ENCODE measurements at places on chromosomes 2 and 18.

DNA sequence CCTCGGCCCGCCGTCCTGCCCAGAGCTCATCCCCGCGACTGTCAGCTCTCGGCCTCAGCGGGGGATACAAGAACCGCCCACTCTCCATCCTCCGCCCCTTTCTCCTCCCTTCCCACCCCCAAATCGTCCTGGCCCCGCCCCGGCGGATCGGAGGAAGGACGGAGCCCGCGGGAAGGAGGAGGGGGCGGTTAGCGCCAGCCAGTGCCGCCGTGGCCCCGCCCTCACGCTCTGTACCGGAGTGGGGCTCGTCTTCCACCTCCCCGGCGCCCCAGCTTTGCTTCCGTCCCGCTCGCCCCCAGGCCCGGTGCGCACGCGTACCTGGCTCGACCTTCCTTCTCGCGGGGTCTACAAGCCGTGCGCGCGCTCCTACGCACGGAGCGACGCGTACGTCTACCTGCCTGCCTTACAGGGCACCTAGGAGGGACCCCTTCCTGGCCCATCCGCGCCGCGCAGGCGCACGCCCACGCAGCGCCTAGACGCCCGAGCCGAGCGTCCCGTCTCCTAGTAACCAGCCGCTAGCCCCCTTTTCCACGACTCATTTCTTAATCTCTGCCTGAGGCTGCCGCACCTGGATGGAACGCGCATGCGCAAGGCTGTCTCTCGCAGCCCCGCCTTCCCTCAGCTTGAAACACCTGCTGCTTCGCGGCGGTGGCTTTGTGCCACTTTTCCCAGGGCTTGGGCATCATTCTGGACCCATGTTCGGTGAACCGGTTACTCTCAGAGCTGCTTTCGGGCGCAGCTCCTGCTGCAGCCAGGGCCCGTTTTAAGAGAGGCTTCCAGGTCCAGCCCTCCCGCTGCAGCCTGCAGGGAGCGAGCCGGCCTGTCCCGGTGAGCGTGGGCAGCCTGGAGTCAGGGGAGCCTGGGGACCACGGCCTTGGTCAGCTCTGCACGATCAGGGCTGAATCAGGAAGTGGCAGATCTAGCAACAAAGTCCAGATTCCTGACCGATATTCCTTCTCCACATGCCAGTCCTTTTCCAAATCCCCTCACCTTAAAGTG, at the start of gene C2orf15:
Gene C2orf15, plus strand, starts transcription at position 598 of the 999 bp plus-strand sequence. CDS start 8,852 bp downstream, outside the sequence.
- DNase-seq, result peak; percentile 89

DNA sequence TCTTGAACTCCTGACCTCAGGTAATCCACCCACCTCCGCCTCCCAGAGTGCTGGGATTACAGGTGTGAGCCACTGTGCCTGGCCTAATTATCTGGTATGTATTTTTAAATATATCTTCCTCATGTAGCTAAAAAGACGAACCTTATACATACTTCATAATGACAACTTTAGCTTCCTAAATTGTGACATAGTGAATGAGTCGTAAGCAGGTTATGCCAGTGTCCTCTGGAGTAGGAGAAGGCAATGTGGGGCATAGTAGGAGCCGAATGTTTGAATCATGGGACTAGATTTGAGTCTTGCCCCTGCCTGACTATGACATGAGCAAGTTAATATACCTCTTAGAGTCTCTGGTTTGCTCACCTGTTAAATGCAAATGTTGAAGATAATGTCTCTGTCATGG, 95.8 kb upstream of the FOSL2 start:
- no peak for DNase-seq

DNA sequence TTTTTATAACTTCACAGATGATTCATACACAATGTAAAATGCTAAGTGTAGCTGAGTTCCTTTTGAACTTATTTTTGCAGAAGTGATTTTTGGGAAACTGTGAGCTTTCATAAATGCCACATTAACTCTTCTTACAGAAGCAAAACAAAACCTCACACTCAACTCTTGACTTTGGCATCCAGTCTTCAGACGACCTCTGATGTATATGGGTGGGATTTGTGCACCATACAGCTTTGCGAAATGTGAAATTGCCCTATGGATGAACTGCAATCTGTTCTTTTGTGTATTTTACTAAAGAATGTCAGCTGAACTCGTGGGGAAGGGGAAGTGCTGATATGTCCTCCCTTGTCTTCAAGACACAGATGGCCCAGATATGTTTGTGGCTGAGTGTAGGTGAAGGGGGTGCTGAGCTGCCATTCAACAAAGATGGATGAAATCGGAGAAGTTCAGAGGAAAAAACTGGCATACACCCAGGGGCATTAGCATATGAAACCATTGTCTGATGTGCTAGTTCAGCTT, 218.3 kb downstream of the PTGR3 start:
- peak; percentile 20 for DNase-seq

GRCh38 chr18:36294031-36294430, 3.5 kb upstream of the FHOD3 start:
- DNase-seq, result no peak

DNA sequence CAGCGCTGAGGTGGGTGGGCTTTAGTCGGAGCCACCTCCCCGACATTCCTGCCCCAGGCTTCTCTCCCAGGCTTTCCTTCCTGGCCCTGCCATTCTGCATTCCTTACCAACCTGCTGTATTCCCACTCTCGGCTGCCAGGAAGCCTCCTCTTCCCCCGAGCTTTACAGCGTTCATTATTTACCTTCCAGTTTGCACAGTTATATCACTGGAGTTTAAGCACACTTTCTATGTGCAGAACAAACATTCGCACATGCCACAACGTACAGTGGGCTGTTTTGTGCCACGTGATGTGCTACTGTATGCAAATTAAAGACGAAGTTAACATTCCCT, 246.3 kb downstream of the SOX11 start:
- DNase-seq, result no peak

GRCh38 chr18:13267431-13267873, 48.9 kb downstream of the LDLRAD4 start:
- DNase-seq, result no peak

DNA sequence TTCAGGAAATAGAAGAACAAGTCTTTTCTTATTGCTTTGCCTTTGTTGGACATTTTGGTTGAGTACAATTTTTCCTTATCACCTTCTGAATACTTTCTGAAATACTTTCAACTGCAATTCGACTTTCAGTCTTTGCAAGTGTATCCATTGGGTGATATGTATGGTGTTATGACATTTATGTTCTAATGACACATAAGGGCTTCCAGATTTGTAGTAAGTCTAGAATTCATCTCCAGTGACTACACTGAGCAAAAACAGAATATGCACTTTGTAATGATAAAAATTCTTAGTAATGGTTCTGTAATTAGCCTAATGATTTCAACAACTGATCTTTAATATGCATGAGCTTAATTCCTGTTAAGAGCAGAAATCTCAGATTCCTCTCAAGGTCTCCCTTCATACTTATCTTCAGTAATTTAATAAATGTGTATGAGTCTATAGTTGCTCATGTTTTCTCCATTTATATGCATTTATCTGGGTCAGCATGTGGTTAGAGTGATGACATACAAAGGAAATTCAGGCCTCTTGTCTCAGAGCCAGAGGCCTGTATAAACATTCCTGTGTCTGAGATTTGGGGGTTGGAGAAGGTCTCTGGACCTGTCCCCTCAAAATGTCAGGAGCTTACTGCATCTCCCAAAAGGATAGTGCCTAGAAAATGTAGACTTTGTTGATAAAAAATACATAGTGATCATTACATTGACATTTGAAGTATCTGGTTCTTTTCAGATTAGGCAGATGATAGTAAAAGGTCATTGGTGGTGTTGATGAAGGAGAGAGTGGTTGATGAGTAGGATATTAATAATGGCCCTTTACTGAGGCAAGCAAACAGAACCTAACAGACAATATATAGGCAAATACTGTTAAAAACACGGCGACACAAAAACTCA, 114.9 kb downstream of the QPCT start:
- no peak for DNase-seq

GRCh38 chr2:154568413-154568812, 130.1 kb upstream of the KCNJ3 start:
- no peak for DNase-seq

- DNase-seq, result no peak
Measured at GRCh38 chr2:38207168-38207567, 131.2 kb upstream of the CYP1B1 start.

- DNase-seq, result no peak
Measured at GRCh38 chr2:130869441-130870160, 32.9 kb downstream of the ARHGEF4 start.

GRCh38 chr2:107133412-107133811, 247.4 kb upstream of the ST6GAL2 start:
- no peak for DNase-seq

GRCh38 chr2:216206041-216206703, 97.0 kb downstream of the XRCC5 start:
- no peak for DNase-seq

DNA sequence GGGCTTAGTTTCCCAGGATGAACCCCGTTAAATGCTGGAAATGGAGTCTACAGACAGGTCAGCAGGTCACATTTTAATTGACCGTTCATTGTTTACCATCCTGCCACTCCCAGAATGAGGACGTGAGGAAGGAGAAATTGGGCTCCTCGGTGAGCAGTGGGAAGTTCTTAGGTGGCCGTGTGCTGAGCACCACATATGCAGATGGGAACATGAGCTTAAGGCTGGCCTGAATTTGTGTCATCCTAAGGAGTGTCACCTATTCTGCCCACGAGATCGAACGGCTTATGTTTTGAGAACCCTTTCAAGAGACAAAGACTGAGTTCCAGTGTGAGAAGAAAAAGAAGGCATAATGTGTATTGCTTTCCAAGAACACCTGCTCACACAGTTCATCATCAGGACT, 234.4 kb upstream of the PXDN start:
- no peak for DNase-seq

DNA sequence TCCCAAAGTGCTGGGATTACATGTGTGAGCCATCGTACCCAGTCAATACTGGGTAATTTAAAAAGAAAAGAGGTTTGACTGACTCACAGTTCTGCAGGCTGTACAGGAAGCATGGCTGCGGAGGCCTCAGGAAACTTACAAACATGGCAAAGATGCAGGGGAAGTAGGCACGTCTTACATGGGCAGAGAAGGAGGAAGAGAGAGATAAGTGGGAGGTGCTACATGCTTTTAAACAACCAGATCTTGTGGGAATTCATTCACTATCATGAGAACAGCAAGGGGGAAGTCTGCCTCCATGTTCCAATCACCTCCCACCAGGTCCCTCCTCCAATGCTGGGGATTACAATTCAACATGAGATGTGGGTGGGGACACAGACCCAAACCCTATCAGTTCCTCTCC, 192.5 kb downstream of the ATAD2B start:
- no peak for DNase-seq

DNA sequence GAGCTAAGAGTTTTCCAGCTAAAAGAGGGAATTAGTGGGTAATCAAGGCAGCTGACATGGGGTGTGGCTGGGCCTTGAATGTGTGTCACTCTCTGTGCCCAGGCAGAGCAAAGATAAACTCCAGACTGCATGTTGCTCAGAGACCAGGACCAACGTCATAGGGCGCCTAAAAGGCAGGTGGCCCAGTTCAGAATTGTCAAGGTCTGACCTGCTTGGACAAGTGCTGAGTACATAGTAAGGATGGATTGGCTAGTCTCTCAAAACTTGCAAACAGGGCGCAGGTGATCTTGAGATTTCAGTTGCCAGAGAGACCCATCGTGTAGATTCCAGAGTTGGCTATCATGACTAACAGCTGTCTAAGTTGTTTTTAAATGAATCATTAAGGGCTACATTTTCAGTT, 19.0 kb downstream of the CLUL1 start:
- no peak for DNase-seq

- DNase-seq, result no peak
Measured at GRCh38 chr2:152560166-152560565, 157.1 kb downstream of the PRPF40A start.

DNA sequence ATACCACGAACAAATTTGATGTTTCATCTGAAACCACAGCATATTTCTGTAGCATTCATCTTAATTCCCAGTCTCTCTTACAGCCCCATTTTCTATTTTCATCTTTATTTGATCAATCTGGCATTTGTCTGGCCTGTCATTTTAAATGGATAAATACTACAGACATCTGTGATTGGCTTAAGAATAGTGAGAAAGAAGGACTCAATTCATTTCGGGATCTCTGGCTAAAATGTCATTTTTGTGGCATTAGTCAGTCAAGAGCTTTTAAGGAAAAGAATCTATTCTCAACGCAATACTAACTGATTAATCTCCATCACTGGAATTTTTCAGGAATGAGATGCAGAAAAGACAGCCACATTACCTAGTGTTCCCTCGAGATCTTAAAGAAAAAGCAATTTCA, 585.9 kb downstream of the IRS1 start:
- no peak for DNase-seq

DNA sequence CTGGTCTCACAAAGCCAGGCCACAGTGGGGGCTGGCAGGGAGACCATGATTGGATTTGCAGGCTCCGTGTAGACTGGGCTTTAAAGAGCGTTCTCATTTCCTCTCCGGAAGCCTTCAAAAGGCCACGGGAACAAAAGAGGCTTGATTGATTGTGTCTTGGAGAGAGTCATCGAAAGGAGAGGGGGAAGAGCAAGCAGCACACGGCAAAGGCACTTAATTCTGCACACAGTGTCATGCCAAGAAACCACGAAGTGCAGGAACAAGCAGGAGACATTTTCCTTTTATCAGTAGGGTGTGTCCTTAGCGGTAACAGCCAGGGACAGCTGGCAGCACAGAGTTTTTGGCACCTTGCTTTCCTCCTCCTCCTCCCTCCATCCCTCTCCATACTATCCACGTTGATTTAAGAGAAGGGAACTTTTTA, 47.7 kb downstream of the GLI2 start:
- no peak for DNase-seq

- DNase-seq, result peak; percentile 36
Measured at GRCh38 chr18:24068945-24069693, 54.6 kb downstream of the TTC39C start.

DNA sequence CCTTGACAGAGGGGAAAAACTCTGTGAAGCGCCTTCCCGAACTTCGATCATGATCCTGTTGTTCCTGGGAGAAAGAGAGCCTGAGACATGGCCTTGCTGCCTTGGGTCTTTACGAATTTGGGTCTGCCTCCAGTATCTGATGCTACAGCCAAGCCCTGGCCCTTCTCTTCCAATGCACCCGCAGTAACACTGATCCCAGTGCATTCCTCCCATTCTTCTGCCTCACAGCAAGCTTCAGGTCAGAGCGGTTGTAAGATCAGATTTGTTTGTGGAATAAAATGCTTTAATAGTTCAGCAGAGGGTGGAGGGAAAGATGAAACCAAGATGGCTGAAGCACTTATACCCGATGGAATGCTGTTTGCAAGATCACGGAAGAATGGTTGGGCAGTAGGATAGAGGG, 196.7 kb upstream of the SIX2 start:
- no peak for DNase-seq

GRCh38 chr18:43159086-43159770, 43.7 kb upstream of the RIT2 start:
- no peak for DNase-seq

- DNase-seq, result no peak
Measured at GRCh38 chr2:23497063-23497462, 112.1 kb downstream of the KLHL29 start.

- DNase-seq, result no peak
Measured at GRCh38 chr18:39375066-39375465, 1809.5 kb upstream of the CELF4 start.

DNA sequence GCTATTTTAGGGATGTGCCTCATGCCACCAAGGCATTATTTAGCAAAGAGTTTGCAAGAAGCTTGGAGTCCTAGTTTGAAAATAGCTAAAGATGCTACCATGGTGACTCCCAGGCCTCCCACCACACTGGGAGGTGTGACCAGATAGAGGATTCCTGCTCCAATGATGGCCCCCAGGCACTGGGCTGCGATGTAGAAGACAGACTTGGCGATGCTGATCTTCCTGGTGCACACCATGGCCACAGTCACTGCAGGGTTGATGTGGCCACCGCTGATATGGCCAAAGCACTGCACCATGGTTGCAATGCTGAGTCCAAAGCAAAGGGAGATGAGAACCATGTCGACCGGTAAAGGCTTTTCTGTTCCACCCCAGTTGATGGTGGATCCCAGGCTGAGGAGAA, 3.4 kb downstream of the AQP4 start:
- no peak for DNase-seq
